MCF 10A (cell line): ENCODE measurements at places on chromosomes 16 and 17.

DNA sequence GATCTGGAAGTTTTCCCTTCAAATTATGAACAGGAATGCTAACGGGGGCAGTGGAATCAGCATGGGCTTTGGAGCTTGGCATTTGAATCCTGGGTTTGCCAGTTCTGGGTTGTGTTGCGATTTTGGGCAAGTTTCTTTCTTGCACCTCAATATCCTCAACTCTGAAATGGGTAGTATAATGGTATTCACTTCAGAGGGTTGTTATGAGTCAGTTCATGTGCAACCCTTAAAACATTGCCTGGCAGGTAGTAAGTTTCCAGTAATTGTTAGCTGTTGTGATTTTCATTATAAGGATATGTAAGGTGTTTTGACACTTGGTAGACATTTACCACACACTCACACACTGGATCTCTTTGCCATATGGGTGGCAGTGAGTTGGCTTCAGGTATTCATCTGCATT lies 33.4 kb downstream of the SNX29 start:
- DNase-seq, result no peak

- DNase-seq, result peak; percentile 47
Observed at GRCh38 chr17:17872547-17873345, 36.0 kb upstream of the SREBF1 start.

DNA sequence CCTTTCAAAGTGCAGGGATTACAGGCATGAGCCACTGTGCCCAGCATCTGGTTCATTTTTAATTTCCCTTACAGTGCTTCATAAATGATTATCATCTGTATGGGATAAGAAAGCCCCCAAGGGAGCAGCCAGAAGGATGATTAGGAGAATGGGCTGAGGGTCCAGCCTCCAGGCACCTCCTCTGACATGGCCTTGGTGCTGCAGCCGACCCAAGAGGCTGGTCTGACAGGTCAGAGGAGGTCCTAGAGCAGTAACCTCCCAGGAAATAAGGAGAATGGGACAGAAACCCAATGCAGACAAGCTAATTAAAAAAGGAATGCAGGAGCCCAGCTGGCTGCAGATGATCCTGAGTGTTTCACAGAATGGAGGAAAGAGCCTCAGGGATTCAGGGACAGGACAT lies 29.0 kb downstream of the MRC2 start:
- no peak for DNase-seq

- peak; percentile 74 for DNase-seq
Observed at GRCh38 chr17:42536372-42537155, 523 bp downstream of the NAGLU start.

DNA sequence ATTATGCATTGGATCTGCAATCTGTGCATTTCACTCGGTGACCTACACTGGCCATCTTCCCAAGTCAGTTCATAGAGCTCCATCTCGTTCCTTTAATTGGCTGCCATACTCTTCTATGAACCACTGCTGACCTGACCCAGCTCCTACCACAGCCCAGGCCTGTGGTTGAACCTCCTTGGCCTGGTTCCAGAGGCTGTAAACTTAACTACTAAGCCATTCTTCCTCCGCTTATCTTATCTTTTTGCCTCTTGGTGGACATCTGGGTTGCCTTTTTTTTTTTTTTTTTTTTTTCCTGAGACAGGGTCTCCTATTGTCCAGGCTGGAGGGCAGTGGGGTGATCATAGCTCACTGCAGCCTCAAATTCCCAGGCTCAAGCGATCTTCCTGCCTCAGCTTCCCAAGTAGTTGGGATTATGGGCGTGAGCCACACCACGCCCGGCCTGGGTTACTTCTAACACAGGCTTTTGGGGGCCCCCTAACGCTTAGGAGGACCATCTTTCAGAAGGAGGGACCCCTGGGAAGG lies 18.3 kb downstream of the COQ7 start:
- no peak for DNase-seq

DNA sequence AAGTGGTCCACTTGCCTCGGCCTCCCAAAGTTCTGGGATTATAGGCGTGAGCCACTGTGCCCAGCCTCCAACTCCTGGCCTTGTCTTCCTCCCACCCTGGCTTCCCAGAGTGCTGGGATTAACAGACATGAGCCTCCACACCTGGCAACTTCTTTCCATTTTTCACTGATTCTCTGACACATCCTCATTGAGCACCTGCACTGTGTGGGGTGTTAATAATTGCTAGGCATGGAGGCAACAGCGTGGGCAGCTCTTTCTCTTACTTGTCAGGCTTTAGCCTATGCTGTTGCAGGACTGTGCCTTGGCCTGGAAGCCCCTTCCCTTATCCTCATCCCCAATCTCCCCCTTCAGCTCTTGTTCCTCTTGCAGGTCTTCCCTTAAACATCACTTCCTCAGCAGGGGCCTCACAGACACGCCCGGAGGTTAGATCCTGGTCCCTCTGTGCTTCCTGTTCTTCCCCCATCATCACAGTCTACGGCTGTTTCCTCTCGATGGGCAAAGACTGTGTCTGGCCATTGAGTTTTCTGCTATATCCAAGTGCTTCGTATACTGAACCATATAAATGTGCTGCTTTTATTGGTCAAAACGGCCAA lies 7.9 kb downstream of the QPRT start:
- DNase-seq, result no peak

DNA sequence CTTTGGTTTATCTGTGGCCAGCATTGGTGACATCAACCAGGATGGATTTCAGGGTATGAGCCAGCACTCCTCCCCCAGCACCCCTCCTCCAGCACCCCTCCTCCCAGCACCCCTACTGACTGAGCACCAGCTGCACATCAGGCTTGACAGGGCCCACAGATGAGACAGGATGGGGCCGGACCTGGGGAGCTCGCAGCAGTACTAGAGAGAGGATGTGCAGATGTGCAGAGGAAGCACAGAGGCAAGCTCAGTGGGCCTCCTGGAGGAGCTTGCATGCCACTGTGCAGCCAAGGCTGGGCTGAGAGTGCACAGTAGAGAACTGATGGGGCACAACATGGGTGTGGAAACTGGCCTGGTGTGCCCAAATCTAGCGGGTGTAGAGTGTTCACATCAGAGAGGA lies 16.2 kb downstream of the ITGA3 start:
- DNase-seq, result no peak

- no peak for DNase-seq
Observed at GRCh38 chr16:78562111-78562510, 462.7 kb downstream of the WWOX start.

- DNase-seq, result no peak
Observed at GRCh38 chr17:46773221-46773605, 45.3 kb downstream of the WNT3 start.

DNA sequence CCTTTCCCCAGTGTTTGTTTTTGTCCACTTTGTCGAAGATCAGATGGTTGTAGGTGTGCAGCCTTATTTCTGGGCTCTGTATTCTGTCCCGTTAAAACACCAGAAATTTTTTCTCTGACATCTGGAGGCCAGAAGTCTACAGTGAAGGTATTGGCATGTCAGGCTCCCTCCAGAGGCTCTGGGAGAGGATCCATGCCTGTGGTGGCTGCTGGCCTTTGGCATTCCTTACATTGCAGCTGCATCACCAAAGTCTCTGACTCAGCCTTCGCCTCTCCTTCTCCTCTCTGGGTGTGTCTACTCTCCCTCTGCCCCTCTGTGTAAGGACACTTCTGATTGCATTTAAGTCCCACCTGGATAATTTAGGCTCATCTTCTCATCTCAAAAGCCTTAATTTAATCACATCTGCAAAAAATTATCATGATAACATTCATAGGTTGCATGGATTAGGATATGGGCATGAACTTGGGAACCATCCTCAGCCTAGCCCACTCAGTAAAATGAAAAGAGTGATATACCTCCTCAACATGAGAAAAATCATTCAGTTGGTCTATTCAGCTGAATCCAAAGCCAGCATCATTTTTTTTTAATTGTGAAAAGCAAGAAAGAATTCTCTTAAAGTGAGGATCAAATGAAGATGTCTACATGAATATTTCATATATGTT lies 78.0 kb downstream of the MAP2K6 start:
- peak; percentile 78 for DNase-seq

DNA sequence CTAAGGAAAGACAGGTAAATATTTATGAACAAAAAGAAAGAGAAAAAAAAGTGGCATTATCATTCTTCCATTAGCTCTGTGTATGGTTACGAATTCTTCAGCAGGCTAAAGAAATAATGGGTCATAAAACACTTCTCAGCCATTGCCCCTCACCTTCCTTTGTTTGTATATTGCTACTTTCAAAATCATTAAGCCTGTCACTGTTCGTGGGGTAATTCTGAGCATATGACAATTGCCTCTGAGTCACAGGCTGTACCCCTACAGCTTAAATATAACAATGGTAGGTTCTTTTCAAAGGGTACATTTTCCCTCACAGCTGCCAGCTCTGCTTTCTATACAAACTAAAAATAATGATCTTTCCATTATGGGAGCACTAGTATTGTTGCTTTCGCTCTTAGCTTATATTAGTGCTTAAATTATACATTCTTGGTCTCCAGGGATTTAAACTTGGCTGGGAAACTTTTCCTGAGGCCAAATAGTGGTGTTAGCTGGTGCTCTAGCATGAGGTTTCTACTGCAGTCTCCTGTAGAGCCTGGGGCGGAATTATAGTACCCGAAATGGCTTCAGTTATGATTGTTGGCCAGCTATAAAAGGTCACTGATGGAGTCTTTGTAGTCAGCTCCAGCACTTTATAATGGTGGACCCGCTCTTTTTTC lies 74.7 kb upstream of the CDH11 start:
- DNase-seq, result no peak

GRCh38 chr17:41547921-41548843 lies 20.1 kb upstream of the KRT19 start:
- peak; percentile 99 for DNase-seq

- no peak for DNase-seq
Observed at GRCh38 chr16:4682084-4682591, 11.2 kb upstream of the NUDT16L1 start.

- no peak for DNase-seq
Observed at GRCh38 chr16:49108611-49109010, 173.0 kb downstream of the CBLN1 start.

DNA sequence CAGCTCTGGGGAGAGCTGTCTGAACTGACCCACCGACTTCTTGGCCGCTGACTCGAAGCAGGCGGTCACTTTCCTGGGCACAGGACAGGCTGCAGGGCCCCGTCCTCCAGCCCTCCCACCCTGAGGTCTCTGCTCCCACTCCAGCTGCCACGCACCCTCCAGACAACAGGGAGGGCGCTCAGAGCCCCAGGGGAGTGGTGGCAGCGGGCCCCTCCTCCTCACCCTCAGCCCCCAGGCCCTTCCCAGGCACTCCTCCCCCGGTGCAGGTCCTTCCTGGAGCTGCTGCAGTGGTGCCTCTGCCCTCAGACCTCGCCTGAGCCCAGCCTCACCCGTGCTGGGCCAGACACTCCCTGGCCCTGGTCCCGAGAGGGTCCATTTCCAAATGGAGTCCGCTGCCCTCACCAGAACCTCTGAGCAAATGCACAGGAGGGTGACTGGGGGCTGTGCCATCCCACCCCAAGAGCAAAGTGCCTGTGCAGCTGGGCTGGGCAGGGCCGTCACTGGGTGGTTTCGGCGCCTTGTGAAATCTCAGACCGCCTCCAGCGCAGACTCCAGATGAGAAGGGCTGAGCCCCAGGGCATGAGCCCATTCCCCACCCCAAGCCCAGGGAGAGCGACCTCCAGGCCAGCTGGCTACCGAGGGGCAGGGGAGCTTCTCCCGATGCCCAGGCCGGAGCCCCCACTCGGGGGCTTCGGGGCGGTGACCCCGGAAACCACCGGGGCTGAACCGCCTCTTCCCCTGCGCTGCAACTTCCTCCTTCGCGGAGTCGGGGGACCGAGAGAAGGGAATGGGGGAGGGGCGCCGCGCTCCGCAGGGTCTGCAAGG lies 717 bp downstream of the CYBA start:
- DNase-seq, result no peak

GRCh38 chr17:80034791-80035686 lies 633 bp downstream of the TBC1D16 start:
- DNase-seq, result peak; percentile 27

DNA sequence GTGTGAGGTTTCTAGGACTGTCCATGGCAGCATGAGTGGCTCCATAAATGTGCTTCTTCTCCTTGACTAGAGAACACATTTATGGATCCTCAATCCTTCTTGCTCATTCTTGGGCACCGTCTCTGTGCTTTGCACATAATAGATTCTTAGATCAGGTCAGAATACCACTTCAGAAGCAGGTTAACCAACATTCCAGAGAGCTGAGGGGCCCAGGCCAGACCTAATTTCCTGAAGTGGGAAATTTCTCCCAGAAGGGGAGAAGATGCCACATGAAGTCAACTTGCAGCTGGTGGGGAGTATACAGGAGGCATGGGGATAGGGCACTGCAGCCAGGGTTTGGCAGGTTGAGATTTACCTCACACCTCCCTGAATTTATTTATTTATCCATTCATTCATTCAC lies 24.4 kb upstream of the VAT1L start:
- no peak for DNase-seq

DNA sequence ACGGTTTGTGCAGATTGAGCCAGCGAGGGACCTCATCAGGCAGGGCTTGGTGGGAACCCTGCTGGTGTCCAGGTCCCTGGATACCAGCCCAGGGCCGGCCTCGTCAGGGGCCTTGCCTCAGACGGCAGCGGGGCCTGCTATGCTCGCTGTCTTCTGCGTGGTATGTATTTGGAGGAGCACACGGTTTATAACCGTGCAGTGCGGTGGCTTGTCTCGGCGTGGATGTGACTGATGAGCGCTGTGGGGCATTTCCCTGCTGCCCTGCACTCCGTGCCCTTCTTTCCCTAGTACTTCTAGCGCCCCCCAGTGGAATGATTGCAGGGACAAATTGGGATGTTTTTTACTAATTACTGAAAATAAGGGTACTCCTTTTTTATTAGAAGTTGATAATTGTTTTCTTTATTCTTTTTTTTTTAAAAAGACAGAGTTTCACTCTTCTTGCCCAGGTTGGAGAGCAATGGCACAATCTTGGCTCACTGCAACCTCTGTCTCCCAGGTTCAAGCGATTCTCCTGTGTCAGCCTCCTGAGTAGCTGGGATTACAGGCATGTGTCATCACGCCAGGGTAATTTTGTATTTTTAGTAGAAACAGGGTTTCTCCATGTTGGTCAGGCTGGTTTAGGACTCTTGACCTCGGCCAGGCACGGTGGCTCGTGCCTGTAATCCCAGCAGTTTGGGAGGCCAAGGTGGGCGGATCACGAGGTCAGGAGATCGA lies 15.3 kb downstream of the TBCD start:
- peak; percentile 60 for DNase-seq

DNA sequence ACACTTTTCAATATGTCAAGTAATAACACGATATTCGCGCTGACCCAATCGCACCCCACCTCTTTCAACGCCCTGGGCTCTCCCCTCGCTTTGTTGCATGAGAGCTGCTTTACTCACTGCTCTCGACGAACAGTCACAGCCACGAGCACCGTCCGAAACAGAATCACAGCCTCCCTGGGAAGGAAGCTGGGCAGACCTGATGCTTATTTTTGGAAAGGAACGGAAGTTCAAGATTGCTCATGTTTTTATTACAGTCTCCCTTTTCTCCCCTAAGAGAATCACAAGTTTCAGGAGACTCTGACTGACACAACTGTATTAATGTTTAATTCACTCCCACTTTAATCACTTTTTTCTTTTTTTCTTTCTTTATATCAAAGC lies 67.8 kb downstream of the ANKRD11 start:
- no peak for DNase-seq

GRCh38 chr17:49187301-49187700 lies 23.1 kb downstream of the GNGT2 start:
- DNase-seq, result no peak
